A549 treated with GW870086 at 1 μM for 4 hours (cell line): ENCODE measurements at places on chromosomes 4 and X. TPM values are rescaled to one million over a fixed set of nuclear protein-coding genes. Genes with fewer than 3 reads are reported as not detected.

VCX gene
- total RNA-seq, result not detected in 5 replicates

FAT1 gene
- 132 to 180 TPM (median 148 TPM) in 5 replicates for total RNA-seq

KLKB1 gene
- total RNA-seq, result not detected in 5 replicates

KLHL4 gene
- total RNA-seq, result 5.6 to 7.4 TPM (median 7.0 TPM) in 5 replicates

NRK gene
- total RNA-seq, result not detected in 5 replicates
